ENCODE measurements at places on chromosomes 12 and 14. TPM values are rescaled to one million over a fixed set of nuclear protein-coding genes. Genes with fewer than 3 reads are reported as not detected.

FRMD6 gene
- total RNA-seq = 2.7 TPM

RNU4-1 gene
- total RNA-seq = 1,555 TPM

LRFN5 gene
- total RNA-seq = 0.37 TPM

ACOT6 gene
- not detected for total RNA-seq

GRCh38 chr12:40338071-40338470 is 113.3 kb downstream of the LRRK2 start:
- no peak for DNase-seq

- no peak for DNase-seq
Measured at GRCh38 chr14:22769369-22769768, 2.9 kb downstream of the OXA1L start.

DNA sequence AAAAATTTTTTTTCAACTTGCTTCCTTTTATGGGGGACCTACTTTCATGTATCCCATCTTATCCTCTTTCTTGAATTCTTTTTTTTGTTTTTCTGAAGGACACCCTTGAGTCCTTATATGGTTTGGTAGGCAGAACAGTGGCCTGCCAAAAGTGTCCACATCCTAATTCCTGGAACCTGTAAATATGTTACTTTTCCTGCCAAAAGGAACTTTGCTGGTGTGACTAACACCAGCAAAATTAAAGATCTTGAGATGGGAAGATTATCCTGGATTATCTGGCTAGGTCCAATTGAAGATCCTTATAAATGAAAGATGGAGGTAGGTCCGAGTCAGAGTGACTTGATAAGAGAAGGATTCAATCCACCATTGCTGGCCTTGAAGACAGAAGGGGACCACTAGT is 5.3 kb downstream of the NUBPL start:
- no peak for DNase-seq

- no peak for DNase-seq
Measured at GRCh38 chr12:80058586-80058985, 40.8 kb upstream of the OTOGL start.

DNA sequence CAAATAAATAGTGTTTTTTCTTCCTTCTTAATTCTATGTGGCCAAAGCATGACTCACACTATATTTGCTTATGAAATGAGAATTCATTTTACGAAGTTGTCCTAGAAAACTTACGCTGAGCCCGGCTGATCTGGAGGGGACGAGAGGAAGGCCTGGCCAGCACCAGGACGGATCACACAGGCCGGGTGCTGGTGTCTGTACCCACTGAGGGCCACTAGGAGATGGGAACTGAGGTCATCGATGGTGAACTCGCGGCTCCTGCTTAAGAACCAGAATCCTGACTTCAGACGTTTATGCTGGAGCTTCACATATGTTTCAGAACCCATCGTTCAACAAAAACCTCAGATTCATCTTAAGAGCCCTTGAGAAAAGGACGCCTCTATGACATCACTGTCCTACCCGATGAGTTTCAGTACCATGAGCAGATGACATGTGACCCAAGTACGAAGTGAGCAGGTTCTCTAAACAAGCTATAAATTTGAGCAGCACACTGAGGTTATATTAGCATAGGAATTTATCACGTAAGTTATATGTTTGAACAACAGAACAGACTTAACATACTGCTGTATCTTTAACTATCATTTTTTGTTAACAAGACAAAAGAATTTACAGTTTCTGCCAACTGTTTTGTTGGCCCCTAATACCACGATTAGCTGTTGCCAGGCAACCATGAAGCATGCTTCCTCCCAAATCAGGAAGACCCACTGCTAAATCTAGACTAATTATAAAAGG is 111.9 kb downstream of the FOXN3 start:
- DNase-seq = no peak

DNA sequence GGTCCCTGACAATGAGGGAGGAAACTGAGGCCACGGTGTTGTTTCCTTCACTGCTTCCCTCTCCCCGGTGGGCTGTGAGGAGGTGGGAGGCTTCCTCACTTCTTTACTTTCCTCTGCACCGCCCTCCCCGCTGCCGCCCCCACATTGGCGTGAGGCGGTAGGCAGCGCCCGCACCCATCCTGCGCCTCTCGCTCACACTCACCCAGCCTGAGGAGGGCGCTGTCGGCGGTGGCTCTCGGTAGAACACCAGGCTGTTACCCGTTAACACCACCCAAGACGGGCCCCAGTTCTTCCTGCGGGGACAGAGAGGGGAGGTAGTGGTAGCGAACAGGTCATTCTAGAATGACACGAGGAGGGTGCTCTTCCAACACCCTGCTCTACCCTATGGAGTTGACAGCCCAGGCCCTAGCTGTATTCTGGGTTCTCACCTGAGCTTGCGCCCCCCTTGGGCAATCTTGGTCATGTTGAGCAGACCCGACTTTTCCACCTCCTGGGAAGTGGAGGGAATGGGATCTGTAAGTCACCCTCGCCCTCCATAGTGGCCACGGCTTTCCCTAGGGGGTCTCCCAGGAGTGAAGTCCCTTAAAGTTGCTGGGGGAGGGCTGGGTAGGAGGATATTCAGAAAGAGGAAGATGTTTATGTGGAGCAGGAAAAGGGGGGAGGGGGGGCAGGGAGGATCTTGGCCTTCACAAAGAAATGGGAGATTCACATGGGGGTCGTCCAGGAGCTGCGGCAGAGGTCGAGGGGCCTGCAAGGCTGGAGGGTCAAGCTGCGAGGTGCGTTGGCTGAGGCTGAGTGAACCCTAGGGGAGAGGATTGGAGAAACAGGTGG is 3.3 kb downstream of the ARHGAP9 start:
- no peak for DNase-seq

DNA sequence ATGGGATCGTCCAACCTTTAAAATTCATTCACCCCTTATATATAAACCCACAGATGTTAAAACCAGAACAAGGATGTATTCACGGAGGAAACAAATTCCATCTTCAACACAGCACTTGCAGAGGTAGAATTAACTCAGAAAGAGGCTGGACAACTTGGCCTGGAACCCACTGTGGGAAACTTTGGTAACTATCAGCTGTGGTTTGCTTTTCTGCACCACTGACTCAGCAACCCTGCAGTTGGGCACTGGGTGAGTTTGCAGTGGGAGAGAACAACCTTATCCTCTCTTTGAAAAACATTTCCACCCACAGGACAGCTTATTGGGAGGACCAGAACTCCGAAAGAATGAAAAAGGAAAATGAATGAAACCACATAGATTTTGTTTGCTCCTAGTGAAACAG is 66.3 kb downstream of the ZNF664 start:
- DNase-seq = no peak

- peak; percentile 81 for DNase-seq
Measured at GRCh38 chr14:24430143-24430681, 458 bp downstream of the KHNYN start.

DNA sequence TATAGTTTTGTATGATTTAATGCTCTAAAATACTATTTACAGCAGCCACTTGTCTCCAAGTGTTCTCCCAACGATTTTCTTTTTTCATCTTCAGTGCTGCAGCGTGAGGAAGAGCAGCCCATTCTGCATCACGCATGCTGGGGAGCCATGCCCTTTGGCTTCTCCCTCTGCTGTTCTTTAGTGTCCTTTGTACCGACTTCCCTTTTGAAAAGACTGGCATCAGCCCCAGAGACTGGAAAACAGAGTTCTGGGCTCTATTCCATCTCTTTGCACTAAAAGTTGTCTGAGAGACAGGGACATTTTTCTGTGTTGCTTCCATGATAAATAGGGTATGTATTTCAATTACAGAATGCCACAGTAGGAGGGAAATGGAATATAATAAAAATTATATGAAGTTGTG is 105.1 kb downstream of the RERG start:
- no peak for DNase-seq

GRCh38 chr12:118053071-118053985 is 7.7 kb downstream of the WSB2 start:
- DNase-seq = no peak

All from colonic mucosa (tissue), 4 donors.